ENCODE measurements at places on chromosomes 4 and X.

GRCh38 chrX:110415440-110416170 lies 57.0 kb downstream of the RTL9 start:
- DNase-seq: no peak

DNA sequence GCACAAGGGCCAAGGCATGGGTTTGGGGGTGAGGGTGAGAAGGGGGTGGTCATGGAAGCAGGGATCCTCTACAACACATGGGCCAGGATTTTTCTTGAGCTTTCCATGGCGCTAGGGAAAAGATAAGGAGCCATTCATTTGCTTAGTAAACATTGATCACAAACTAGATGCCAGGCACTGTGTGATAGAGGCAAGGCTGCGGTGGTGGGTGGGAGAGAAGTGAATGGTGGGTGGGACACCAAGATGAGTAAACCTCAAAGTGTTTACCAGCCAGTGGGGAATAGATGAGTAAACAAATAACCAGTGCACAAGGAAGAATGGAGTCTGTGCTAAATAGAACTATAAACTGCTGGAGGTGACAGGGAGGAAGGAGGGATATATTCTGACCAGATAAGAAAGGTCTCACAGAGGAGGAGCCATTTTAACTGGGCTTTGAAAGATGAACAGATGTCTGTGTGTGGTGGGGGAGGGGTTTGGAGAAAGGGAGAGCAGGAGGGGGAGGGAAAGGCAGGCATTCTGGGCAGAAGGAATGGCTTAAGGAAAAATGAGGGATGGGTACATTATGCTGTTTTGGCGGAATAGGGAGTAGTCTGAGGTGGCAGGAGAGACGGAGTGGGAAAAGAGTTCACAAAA lies 48.0 kb upstream of the LAS1L start:
- no peak for DNase-seq

DNA sequence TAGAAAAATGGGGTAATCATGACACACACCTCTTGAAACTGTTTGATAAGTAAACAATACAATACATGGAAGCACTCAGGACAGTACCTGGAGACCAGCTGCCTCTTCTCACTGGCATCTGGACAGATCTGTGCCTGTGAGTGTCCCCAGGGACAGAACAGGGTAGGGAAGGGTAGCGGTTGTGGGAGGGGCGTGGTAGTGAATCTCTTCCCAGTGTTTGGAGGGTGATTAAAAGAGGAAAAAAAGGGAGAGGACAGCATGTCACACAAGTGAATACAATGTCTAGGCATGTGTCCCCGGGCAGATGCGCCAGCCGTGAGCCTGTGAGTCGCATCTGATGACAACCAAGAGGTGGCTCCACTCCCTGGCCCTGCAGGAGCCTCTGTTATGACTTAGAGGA lies 138.8 kb upstream of the MSX1 start:
- no peak for DNase-seq

GRCh38 chrX:84168095-84168494 lies 19.9 kb downstream of the RPS6KA6 start:
- no peak for DNase-seq

- no peak for DNase-seq
These were observed 95.7 kb upstream of the DRD5 start for GRCh38 chr4:9685692-9686091.

DNA sequence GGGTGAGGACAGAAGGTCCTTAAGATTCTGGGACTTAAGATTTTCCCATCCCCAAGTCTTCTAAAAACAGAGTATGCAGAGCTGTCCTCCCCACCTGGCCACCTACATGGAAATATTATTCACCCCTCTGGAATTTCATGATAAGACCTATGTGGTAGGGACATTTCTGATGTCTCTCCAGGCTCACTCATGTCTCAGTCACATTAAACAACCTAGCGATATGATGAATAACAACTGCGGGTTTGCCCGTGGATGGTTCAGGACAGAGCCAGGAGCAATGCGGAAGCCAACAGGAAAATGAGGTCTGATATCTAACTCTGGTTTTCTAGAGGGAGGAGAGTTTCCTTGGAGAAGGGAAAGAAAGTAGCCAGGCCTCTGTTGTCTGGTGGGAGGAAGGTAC lies 47.4 kb downstream of the TEX13A start:
- no peak for DNase-seq

DNA sequence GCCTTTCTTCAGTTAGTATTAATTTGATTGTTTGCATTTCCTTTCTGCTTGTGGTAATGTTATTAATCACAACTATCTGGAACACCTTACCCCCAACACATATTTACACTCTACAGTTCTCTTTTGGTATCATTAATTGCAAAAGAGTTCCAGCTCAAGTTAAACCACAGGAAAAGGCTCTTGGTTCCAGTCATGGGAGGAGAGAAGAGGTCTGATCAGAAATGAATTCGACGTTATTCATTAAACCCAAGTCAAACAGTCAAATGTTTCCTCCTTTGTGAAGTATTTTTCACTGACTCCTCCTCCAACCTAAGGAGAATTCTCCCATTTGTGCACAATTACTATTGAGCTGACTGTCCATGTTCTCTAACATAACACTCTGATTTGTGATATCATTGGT lies 91.4 kb downstream of the SLC39A8 start:
- DNase-seq: no peak

- DNase-seq: no peak
These were observed 63.0 kb upstream of the CCSER1 start for GRCh38 chr4:90064196-90064595.

DNA sequence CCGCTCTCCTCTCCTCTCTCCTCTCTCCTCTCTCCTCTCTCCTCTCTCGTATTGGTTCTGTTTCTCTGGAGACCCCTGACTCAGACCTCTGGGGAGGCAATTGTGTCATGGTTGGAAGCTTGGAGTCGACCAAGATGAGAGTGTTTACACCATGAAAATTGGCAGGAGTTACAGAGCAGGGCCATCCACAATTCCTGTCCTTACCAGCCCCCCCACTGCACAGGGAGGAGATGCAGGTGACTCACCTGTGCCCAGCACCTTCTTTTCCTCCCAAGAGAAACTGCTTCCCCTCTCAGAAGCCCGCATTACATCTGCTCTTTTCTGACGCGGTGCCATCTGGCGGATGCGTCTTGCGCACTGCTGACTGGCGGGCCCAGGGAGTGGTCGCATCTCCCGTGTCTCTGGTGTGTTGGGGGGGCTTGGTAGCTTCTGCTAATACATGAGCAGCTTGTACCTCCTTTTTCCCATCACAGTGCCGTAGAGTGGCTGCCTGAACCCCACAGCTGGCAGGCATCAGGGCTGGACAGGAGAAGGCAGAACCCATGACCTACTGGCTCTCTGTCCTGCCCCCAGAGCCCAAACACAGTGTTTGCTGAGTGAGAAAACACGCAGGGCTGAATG lies 31.4 kb upstream of the GPR78 start:
- no peak for DNase-seq

DNA sequence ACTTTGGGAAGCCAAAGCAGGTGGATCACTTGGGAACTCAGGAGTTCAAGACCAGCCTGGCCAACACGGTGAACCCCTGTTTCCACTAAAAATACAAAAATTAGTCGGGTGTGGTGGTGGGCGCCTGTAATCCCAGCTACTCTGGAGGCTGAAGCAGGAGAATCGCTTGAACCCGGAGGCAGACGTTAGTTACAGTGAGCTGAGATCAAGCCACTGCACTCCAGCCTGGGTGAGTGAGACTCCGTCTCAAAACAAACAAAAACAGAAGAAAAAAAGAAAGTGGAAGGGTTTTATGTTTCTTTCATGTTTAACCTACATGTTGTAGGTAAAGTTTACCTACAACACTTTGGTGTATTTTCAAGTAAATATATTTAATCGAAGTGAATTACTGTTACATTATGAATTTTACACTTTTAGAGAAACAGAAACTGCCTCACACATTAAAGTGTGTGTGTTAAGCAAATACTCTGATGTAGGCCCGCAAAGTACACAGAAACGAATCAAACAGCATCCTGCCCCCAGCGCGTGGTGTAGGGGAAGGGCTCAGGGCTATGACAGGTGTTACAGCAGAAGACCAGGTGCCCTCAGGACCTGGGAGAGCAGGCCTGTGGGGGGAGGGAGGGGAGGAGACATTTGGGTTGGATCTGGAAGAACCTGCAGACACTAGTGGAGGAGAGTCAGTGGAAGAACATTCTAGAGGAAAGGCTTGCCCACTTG lies 39.0 kb downstream of the PTTG2 start:
- no peak for DNase-seq

- DNase-seq: no peak
These were observed 259.3 kb upstream of the MAGEB18 start for GRCh38 chrX:25878806-25879205.

- DNase-seq: no peak
These were observed 39.4 kb downstream of the ADH7 start for GRCh38 chr4:99395595-99396364.

DNA sequence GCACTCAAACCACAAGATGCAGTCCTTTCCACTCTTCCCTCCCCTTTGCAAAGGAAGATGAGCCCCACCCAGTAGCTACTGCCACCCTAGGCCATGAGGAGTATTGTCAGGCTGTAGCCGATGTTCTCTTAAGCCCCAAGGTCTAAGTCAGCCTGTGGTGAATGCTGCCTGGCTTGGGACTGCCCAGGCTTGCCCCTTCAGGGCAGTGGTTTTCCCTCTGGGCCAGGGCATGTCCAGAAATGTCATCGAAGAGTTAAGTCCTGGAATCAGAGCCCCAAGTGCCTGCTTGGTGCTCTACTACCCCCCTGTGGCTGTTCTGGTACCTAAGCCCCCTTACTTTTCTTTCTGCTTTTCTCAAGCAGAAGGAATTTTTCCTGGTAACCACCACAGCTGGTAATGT lies 11.8 kb upstream of the PGK1 start:
- no peak for DNase-seq

GRCh38 chr4:38100474-38101255 lies 140.5 kb downstream of the PTTG2 start:
- no peak for DNase-seq

- no peak for DNase-seq
These were observed 41.5 kb downstream of the F8 start for GRCh38 chrX:154981116-154981411.

GRCh38 chr4:183618681-183619080 lies 40.3 kb downstream of the RWDD4 start:
- DNase-seq: no peak

GRCh38 chr4:55499495-55499894 lies 47.2 kb downstream of the CLOCK start:
- DNase-seq: no peak

DNA sequence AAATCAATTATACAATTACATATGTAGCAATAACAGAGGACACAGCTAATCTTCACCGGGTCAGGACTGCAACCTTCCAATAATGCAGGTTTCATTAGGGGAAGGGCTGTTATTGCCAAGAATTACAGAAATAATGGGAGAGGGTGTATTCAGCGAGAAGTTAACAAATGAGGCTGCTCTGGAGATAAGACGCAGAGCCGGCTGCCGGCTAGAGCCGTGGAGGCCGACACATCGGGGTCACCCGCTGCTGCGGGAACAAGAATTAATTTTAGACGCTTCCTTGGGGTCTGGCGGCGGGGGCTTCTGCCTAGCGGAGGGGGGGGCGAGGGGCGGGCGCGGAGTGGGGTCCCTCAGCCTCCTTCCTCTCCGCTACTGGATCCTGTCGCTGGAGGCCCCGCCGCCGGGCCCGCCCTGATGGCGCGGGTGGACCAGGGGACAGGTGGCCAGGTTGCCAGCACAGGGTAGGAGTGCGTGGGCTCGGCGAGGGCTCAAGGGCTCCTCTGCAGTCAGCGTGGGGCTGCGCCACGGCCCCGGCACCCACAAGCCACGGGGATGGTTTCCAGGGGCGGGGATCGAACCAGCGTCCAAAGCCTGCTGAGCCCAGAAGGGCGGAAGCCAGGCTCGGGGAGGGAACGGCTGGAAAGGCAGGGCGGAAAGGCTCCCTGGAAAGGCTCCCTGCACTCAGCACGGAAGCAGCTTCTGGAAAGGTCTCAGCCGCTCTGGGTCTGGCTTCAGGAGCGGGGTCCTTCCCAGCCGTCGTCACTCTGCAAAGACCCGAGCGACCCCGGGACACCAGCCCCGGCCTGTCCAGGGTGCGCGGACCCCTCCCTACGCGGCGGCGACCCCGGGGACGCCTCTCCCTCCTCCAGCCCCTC lies 113.8 kb upstream of the NKX1-1 start:
- DNase-seq: no peak

DNA sequence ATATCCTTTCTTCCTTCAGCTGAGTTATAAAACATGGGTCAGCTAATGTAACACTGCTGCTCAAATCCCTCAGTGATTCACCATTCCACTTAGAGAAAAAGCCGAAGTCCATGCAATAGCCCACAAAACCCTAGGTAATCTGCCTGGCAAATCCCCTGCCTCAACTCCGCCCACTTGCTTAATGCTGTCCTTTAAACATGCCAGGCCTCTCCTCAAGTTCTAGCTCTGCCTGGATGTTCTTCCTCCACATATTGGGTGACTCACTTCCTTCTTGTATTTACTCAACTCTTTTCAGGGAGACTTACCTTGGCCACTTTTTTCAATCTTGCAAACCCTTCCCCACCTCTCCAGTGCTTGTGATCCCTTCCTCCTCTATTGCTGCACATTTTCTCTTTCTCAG lies 89.8 kb downstream of the EMCN start:
- no peak for DNase-seq

DNA sequence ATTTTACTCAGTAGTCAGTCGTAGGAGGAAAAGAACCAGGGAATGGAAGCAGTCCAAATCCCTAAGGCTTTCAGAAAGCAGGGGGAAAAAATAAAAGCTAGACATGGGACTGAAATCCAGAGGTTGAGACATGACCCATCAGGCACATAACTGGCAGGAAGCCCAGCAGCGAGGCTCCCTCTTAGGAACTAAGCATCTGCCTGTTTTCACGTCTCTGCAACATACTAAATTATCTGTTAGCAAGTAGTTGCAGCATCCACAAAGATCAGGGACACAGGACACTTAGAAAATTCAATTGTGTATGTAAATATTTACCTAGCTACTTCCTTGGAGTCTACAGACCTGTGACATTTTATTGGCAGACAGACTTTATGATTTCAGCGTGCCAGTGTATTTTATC lies 118.0 kb upstream of the EDNRA start:
- no peak for DNase-seq

DNA sequence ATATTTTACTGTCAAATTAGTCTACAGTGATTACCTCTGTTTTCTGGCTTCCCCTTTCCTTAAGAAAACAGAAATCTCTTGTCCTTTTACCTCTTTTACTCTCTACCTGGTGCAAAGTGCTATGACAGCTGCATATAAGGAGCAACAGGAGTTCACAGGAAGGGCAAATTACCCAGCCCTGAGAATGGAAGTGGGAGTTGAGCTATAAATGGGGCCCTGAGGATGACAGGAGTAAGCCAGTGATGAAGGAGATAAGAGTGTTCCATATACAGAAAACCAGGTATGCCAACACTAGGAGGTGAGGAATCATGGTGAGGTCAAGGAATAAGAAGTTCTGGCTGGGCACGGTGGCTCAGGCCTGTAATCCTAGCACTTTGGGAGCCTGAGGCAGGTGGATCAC lies 4.5 kb upstream of the HSD17B13 start:
- DNase-seq: no peak

GRCh38 chrX:9677098-9677739 lies 88.4 kb downstream of the GPR143 start:
- no peak for DNase-seq

DNA sequence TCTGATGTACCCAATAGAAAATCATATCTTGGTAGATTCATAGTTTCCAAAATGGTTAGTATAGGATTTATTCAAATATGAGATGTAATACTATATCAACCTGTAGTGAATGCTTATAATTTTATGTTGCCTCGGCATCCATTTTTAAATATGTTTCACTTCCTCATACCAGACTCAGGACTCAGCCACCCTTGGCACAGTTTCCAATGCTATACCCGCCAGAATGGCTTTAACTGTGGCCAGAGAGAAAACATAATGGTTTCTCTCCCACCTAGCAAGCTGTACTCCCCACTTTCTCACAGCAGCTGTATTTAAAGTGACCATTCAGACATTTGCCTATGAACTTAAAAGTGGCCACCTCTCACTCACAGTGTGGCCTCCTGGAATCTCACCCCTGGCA lies 466.6 kb upstream of the PABPC4L start:
- DNase-seq: no peak
